ENCODE measurements at places on chromosomes 2 and 18. TPM values are rescaled to one million over a fixed set of nuclear protein-coding genes. Genes with fewer than 3 reads are reported as not detected.

DNA sequence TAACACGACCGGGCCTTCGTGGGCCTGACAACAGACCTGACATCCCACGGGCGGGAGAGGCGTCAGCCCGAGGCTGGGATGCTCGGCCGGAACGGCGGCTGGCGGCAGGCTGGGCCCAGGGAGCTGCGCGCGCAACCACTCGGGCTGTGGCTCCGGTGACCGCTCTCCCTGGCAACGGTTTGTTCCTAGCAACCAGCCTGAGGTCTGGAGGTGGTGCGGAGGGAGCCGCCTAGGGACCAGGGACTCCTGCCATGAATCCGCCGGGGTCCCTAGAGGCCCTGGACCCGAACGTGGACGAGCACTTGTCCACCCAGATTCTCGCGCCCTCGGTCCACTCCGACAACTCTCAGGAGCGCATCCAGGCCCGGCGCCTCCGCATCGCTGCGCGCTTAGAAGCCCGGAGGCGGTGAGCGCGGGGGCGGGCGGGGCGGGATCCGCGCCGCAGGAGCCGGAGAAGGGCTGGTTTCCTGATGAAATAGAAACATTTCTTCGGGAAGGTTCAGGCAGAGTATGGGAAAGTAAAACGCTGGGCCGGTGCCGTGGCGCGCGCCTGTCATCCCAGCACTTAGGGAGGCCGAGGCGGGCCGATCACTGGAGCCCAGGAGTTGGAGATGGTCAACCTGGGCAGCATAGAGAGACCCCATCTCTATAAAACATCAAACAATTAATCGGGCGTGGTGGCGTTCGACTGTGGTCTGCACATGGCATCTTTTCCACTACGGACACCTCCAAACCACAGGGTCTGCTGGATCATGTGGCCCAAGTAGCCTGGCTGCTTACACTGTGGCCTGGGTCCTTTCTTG lies at the start of gene DRC1:
DRC1 (plus strand) TSS at position 182 of the 803 bp plus-strand sequence; CDS start at position 252, 70 bp downstream.
- DNase-seq = peak; percentile 79

- DNase-seq = peak; percentile 66
Measured at GRCh38 chr2:112081262-112081661, 26.2 kb downstream of the TMEM87B start.

- no peak for DNase-seq
Measured at GRCh38 chr2:201502713-201503112, 51.2 kb downstream of the STRADB start.

DNA sequence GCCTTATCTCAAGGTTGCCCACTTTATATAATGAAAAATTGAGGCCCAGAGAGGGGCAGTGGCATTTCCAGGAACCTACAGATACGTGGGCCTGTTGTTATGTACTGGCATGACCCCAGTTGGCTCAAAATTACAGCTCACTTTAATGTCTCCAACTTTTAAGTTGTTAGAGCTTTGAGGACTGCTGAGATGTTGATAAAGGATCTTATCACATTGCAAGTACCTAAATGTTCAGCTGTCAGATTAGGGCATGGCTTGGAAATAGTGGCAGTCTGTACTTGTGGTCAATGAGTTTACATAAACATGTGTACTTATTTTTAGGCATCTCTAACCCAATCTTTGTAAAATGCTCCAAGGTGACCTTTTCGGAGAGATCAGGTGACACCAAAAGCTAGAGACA lies 14.6 kb downstream of the SLC4A5 start:
- no peak for DNase-seq

DNA sequence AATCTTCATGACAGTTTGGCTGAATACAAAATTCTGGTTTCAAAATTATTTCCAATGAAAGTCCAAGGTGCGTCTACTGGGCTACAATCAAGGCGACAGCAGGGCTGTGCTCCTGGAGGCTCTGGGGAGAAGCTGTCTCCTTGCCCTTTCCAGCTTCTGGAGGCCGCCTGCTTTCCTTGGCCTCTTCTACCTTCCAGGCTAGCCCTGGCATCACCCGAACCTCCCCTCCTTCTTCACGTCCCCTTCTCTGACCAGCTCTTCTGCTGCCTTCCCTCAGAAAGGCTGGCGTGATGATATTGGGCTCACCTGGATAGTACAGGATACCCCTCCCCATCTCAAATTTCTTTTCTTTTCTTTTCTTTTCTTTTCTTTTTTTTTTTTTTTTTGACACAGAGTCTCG lies 115.5 kb downstream of the KCNF1 start:
- DNase-seq = no peak

GRCh38 chr2:23988371-23988770 lies 21.5 kb upstream of the MFSD2B start:
- DNase-seq = no peak

- DNase-seq = no peak
Measured at GRCh38 chr2:147763861-147764260, 81.0 kb upstream of the ACVR2A start.

DNA sequence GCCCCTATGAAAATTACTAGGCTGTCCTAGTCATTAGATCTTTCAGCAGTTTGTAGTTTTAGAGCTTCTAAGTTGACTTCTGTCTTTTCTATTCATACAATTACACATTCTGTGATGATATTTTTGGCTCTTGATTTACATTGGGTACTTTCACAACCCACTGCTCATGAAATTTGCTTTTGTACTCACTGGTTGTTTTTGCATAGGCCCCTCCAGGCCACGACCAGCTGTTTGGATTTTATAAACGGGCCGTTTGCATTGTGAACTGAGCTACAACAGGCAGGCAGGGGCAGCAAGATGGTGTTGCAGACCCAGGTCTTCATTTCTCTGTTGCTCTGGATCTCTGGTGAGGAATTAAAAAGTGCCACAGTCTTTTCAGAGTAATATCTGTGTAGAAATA lies 193.8 kb downstream of the RPIA start:
- no peak for DNase-seq

DNA sequence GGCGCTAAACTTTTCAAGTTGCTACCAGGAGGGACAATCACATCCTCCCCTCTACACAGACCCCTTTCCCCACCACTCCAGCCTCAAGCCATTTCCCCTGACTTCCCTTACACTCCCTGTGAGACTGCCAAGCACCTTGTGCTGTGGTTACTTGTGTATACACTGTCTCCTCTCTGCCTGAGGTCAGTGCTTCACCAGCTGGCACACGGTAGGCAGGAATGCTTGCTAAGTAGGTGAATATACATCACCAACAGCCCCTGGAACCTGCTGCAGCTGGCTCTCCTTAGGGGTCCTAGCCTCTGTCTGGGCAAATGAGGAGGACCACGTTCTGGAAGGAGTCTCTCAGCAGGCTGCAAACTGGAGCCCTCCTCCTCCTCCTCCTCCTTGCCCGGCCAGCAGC lies 38.3 kb upstream of the ACAA2 start:
- no peak for DNase-seq

DNA sequence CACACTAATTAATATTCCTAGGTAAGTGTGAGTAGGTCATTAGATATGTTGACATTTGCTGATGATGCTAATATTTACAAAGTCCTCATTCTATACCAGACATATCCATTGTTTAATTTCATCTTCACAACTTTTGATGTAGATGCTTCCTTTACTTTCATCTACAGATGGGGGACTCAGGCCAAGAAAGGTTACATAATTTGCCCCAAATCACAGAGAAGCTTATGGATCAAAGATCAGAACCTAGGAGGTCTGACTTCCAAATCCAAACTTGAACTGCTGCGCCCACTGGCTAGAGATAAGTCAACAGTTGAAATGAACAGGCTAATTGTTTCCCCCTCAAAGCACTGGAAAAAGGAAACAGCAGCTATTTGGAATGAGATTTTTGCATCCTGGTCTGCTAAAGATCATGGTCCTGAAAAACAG lies 95.6 kb upstream of the TMEM178A start:
- DNase-seq = no peak

GRCh38 chr2:181363164-181363563 lies 94.0 kb upstream of the ITGA4 start:
- no peak for DNase-seq

GRCh38 chr2:10518470-10519393 lies 70.6 kb upstream of the ODC1 start:
- DNase-seq = no peak

DNA sequence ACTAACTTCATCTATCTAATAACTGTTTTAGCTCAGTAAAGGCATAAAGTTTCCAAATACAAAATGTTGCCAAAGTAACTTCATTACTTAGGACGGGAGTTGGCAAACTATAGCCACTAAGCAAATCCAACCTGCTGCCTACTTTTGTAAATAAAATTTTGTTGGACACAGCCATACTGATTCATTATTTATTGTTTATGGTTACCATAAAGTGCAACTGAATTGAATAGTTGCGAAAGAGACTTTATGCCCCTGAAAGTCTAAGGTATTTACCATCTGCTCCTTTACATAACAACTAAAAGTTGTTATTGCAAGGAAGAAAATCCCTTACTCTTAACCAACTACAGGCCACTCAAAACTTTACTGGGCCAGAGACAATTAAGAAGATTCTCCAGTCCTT lies 256.7 kb upstream of the RBBP8 start:
- no peak for DNase-seq

- DNase-seq = no peak
Measured at GRCh38 chr2:101450965-101451364, 23.9 kb downstream of the RFX8 start.

- no peak for DNase-seq
Measured at GRCh38 chr18:46849007-46849406, 68.3 kb downstream of the PIAS2 start.

DNA sequence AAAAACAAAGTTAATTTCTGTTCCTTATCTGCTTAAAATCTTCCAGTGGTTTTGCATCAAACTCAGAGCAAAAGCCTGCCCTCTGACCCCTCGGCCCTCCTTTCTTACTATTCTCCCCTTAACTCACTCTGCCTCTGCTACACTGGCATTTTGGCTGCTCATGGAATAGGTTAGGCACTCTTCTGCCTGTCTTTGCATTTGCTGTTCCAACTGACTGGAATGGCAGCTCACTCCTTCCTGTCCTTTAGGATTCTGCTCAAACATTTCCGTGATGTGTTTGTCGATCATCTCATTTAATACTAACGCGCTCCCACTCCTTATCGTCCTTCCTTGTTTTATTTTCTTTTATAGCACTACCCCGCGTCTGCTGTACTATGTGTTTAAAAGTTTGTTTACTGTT lies 815 bp downstream of the CEBPZ start:
- peak; percentile 24 for DNase-seq

DNA sequence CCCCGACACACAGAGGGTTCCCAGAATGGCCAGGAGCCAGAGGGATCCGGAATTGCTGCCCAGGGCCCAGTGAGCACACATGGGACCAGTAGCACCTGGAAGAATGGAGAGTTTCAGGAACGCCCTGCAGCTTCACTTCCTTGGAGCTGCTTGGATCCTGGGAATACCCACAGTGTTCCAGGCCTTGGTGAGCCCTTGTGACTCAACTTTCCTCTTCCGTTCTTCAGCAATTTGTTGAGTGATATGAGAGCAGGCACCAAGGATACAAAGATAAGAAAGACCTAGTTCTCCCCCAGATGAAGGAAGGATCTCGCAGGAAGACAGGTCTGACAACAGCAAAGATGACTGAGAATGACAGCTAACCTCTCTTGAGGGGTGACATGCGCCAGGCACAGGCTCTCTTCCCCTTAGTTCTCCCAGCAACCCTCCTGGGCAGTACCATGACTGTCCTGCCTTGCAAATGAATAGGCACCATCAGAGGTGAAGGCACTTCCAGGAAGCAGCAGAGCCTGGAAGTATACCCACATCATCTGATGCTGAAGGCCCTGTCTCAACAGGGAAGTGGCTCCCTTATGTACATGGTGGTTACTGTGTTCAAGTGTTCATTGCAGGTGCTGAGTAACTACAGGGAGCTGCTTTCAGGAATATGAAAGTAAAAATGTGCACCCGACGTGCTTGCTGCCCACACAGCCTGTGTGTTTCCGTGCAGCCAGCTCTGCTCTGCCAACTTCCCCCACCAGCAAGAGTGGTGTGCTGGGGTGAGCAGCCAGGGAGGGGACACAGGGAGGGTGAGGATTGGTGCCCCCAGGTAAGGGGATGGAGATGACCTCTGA lies 116.2 kb downstream of the STPG4 start:
- DNase-seq = no peak

- peak; percentile 64 for DNase-seq
Measured at GRCh38 chr2:101238930-101239759, 13.5 kb upstream of the CNOT11 start.

GRCh38 chr2:210503725-210504191 lies 27.2 kb upstream of the LANCL1 start:
- DNase-seq = peak; percentile 19

DNA sequence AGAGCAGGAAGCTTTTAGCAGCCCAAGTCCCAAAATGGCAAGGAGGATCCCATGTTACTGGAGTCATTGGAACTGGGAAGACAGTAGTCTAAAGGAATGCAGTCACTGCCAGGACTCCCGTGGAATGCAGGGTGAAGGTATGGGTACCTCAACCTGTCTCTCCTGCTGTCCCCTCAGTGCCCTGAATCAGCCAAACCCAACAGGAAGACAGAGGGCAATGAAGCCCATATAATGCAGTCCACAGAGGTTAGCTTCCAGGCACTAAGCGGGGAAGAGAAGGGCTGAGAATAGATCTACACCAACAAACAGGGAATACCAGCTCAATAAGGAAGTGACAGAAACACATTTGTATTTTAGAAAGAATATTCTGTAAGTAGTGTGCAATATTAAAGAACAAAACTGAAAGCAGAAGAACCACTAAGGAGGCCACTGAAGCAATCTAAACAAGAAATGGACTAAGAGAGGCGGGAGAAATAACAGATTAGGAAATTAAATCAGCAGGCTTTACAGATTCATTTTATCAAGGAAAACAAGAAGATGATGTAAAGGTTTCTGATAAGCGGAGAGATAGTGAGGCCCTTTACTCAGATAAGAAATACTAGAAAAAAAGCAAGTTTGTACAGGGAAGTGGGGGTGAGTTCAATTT lies 8.3 kb downstream of the NEMP2 start:
- DNase-seq = no peak

DNA sequence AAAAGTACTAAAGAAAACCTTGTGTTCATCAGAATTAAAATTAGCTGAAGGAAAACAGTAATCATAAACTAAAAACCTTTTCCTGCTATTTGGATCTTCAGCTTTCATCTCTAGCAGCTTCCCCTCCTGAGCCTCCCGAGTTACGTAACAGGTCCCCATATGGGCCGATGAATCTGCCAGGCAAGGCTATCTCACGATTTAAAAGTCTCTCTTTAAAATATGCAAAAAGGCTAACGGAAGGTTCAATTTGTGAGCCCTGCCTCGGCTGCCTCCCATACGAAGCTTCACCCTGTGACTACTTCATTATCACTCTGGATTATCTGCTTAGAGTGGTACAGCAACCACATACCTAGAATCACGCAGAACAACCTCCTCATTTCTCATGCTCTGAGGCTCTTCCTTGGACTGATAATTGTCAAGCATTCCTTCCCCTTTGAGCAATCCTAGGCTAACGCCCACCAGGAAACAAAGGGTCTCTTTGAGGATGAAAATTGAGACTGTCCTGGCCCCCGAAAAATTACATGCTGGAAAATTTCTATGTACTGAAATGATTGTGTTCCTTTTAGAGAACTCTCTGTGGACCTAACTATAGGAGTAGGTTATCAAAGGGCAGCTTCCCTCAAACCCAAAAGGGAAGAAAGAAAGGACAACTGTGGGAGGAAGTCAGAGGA lies 147.4 kb downstream of the ZEB2 start:
- no peak for DNase-seq

CDH7 gene
- total RNA-seq = 0.40 TPM

PDCD1 gene
- total RNA-seq = 0.83 TPM

GPATCH11 gene
- total RNA-seq = 7.8 TPM

MGAT4A gene
- total RNA-seq = 43.7 TPM

TRIM43 gene
- not detected for total RNA-seq

ACTG2 gene
- total RNA-seq = 20.5 TPM
